Hippocampal formation (tissue), 2 donors: ENCODE measurements at places on chromosomes 7 and 10.

- DNase-seq: no peak
Measured at GRCh38 chr10:12547301-12547771, 198.0 kb downstream of the CAMK1D start.

DNA sequence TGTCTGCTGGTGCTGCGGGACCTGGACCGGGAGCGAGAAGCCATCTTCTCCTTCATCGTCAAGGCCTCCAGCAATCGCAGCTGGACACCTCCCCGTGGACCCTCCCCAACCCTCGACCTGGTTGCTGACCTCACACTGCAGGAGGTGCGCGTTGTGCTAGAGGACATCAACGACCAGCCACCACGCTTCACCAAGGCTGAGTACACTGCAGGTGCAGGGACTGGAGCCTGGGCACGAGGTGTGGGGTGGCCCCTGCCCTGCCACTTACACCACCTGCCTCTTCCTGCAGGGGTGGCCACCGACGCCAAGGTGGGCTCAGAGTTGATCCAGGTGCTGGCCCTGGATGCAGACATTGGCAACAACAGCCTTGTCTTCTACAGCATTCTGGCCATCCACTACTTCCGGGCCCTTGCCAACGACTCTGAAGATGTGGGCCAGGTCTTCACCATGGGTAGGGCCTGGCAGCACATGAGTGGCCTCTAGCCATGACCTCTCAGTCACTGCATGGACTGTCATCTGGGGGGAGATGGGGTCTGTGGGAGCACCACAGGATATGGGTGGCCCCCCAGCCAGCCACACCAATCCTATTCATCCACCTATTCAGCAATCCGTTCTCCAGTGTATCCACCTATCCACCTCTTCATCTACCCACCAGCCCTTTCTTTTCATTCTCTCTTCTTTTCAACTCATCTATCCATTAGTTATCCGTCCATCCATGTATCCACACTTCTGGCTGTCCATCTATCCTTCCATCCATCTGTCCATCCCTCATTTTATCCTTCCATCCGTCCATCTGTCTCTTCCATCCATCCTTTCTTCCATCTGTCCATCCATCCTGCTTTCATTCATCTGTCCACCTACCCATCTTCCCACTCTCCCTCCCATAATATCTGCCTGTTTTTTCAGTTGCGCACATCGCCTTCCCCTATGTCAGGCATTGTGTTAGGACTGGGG, 34.5 kb upstream of the VSIR start:
- no peak for DNase-seq

DNA sequence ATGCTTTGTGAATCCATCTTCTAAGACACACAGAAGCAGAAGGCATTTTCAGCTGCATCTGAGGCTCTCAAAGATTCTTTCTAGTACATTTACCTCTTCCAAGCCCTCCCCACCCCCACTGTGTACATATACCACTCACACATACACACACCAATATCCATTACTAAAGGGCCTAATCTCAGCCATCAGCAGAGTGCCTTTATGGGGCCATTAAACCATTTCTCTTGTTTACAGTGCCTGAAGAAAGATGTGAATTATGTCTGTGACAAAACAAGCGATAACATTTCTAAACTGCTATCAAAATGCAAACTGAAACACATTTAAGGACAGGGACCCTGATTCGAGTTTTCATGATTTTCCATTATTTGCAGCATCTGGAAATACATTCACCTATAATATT, 40.0 kb downstream of the ETV1 start:
- no peak for DNase-seq

DNA sequence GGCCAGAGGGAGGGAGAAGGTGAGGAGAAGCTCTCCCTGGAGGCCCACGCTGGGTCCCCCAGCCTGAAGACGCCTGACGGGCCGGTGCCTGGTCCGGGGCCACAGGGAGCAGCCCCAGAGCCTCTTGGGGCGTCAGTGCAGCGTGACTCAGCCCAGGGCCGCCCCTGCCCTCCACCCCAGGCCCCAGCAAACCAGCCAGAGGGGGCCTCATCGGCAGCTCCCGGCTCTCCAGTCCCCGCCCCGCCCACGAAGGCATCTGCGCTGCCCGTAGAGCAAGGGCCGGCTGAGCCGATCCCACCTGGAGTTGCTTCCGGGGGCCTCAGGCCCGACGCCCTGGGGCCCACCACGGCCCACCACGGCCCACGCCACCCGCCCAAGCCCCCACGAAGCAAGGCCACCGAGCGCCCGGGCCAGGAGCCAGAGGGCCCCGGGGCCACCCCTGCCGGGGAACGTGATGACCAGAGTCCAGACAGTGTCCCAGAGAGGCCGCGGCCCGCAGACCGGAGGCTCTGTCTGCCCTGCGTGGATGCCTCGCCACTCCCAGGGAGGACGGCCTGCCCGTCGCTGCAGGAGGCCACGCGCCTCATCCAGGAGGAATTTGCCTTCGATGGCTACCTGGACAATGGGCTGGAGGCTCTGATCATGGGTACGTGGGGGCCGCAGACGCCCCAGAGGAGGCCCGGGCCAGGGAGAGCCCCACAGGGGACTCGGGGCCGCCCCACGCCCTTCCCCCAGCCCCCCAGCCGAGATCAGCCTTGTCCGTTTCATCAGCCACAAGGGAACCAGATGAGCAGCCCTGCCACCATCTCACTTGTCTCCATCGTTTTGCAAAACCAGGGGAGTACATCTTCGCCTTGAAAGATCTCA, 31.2 kb upstream of the UTF1 start:
- DNase-seq: no peak

GRCh38 chr10:101550965-101551364, 37.1 kb downstream of the POLL start:
- no peak for DNase-seq

GRCh38 chr10:86671985-86672710, 3.8 kb downstream of the LDB3 start:
- no peak for DNase-seq

- DNase-seq: no peak
Measured at GRCh38 chr10:33712825-33713224, 378.4 kb upstream of the NRP1 start.

DNA sequence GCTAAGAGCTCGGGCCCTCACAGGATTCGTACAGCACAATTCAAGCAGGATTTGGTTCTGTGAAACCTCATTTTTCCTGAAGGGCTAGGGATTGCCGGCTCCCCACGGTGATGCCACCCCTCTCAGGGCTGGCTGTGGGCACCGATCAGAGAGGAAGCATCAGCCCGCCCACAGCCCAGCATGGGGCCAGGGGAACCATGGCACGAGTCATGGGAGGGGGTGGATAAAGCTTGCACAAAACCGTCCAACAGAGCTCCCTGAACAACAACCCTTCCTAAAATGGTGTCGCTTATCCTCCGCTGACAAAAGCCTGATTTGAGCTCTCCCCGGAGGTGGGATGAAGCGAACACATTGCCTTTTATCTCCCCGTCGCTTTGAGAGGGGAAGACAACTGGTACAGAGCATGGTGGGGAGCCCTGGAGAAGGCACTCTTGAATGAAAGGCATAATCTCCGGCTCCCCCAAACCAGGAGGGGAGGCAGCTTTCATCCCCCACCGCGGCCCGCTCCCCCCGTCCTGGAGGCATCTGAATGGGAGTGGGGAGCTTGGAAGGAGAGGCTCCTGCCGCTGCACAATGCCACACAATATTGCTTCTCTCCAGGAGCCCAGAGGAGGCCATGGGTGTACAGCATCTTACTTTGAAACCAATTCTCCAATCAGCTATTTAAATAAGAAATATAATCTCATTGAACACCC, 144.0 kb downstream of the RPS24 start:
- DNase-seq: no peak

DNA sequence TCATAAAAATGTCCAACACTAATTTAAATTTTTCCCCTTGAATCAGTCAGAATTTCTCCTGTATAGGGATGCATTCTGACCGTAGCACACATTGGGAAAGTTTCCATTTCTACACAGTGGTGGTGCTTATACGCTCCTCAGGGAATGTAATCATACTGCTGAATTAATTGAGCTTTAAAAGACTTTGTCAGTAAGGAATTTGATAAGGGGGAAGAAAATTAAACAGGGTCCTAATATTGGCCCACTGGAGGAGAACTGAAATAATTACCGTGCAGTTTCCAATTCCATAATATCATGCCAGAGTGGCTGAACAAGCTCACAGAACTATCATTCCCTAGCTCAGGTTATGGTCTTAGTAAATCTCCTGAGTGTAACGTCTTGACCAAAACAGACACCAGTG, 1041.9 kb downstream of the NRG3 start:
- no peak for DNase-seq

DNA sequence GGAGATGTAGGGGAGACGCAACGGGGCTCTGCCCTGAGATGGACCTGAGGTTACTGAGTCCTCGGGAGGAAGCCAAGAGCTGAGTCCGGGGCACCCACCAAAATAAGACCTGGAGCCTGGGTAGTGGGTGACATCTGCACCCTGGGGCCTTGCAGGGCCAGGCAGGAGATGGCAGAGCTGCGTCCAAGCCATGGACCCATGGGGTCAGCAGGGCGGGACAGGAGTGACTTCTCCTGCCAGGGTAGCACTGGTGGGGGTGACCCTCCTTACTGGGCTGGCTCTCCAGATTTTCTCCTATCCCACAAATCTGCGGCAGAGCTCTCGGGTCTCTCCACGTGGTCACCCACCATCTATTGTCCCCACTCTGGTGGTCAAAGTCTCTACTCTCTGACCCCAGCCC, 2.1 kb downstream of the GHRHR start:
- DNase-seq: no peak

DNA sequence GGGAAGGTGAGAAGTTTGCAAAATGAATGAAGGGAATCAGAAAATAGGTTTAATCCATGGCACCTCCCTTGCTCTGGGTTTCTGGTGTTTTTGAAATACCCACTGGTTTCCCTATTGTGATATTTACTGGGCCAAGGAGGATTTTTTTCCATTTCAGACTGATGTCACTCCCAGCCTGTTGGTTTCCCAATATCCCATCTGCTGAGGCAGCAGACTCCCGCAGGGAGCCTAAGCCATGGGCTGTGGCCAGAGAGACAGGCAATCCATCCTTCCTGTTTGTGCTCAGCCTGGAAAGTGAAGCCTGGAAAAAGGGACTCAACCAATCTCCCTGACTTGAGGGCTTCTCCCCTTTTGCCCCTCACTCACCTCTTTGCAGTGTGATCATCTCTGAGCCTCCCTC, 22.8 kb downstream of the FAM107B start:
- DNase-seq: no peak

DNA sequence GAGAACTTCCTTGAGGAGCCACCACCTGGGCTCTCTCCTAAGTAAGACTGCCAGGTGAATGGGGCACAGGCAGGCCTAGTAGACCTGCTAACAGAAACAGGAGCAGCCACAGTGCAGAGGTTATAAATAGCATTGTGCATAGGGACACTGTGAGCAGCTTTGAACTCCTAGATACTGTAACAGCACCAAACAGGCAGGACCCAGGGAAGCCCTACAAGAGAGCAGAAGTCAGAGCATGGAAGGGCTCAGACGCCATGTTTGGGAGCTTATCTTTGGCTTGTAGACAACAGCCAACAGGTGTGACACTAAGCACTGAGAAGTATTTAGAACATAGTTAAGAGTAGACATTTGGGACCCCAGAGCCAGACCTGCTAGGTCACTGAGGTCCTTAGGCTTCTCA, 14.5 kb downstream of the XRCC2 start:
- no peak for DNase-seq

- no peak for DNase-seq
Measured at GRCh38 chr10:7206412-7207100, 204.3 kb downstream of the SFMBT2 start.

- DNase-seq: no peak
Measured at GRCh38 chr10:21624951-21625350, 90.9 kb downstream of the MLLT10 start.

DNA sequence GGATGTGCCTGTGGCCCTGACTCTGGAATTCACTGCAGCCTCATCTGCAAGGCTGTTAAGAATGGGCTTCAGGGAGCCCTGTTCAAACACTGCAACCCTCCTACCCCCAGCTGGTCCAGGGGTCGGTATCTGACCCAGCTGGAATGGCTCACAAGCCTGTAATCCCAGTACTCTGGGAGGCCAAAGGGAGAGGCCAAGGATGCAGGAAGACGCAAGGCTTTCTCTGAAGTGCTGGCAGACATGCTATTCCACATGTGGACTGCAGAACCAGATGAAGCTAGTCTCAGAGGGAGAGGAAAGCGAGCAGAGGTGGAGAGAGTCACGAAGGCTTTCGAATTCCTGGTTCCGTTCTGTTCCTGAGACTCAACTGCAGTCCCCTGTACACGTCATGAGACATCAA, 45.0 kb downstream of the ESYT2 start:
- no peak for DNase-seq

DNA sequence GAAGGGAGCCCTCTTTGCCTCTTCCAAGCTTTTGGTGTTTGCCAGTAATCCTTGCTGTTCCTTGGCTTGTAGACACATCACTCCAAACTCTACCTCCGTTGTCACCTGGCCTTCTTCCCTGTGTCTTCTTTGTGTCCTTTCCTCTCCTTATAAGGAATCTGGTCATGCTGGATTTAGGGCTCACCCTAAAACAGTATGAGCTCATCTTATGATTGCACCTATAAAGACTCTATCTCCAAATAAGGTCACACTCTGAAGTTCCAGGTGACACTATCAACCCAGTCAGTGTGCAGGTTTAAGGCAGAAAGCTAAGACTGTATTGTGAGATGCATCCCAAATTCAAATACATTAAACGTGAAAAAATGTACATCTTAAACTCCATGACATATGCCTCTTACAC, 49.0 kb upstream of the ZRANB1 start:
- DNase-seq: no peak

DNA sequence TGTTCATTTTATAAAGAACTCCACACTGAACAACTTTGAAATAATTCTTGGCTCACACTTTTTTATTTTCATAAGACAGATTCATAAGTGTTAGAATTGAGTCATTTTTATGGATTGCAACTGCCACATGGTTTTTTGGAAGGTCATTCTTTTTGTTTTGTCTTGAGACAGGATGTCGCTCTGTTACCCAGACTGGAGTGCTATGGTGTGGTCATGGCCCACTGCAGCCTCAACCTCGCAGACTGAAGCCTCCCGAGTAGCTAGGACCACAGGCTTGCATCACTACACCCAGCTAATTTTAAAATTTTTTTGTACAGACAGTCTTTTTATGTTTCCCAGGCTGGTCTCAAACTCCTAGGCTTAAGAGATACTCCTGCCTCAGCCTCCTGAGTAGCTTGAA, 20.3 kb downstream of the BMS1 start:
- DNase-seq: no peak

DNA sequence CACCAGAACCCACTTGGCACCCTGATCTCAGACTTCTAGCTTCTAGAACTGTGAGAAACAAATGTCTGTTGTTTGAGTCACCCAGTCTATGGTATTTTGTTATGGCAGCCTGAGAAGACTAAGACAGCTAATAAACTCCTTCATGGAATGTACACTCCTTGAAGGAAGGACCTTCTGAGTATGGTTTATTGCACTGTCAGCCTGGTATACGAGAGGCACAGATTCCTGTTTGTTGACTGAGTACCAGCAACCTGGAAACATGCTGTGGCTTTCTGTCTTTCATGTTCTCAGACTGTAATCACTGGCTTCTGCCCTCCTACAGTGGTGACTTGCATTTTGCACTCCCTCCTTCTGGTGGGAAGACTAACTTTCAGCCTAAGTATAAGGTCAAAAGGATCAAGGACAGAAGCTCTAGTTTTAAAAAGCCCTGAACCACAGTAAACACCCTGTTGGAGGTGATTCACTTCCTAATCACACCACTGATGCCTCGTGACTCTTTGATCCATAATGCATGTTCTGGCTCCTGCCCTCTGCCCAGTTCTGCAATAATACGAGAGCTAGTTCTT, 319.0 kb upstream of the NPSR1 start:
- no peak for DNase-seq

- DNase-seq: peak; percentile 1
Measured at GRCh38 chr7:23863209-23863787, 153.3 kb downstream of the STK31 start.
